ENCODE measurements at places on chromosomes 4 and X.

DNA sequence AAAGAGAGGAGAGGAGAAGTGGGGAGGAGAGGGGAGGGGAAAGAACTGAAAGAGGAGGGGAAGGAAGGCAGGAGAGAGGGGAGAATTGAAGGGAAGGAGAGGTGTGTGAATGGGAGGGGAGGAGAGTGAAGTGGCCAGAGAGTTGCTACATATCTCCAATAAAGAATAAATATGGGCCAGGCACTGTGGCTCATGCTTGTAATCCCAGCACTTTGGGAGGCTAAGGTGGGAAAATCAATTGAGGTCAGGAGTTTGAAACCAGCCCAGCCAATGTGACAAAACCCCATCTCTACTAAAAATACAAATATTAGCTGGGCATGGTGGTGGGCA, 482.4 kb downstream of the NAF1 start:
- DNase-seq = no peak

DNA sequence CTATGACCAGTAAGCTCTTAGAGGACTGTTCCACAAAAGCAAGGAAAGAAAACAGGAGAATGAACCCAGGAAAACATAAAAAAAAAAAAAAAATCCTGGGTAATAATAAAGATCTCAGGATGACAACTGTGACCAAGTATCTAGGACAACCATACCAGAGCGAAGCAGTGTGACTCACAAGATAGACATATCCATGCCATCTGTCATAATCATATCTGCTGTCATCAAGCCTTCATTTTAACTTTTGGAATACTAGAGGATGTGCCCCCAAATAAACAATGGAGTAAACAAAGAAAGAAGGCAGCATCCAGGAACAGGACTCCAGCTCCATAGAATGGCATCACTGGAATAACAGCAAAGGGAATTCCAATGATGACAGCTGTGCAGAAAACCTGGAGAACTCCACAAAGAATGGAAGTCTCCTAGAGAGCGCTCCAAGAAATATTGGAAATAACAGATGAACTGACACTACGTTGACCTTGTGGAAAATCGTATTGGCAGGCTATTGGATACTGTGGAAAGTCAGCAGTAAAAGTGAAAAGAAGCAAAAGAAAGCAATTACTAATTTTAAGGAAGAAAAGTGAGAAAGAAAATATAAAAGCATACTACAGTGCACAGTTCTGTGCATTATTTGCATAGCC, 35.3 kb downstream of the HPGDS start:
- DNase-seq = no peak

DNA sequence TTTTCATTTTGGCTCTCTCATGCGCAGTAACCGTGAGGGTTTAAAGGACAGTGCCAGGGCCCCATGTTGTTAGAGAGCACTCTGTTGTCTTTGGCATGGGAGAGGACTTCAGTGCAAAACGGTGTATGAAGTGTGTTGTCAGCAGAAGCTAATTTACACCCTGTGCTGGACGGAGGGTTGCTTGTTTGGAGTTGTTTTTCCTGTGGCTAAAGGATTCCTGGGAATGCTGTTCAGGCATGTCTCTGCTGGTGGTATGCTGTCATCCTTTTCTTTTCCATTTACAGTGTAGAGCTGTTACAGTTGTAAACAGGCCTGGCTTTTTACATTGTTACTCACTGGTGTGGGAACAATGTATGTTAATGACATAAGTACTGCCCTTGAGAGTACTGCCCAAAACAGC, 206.3 kb downstream of the CBR4 start:
- no peak for DNase-seq

- DNase-seq = no peak
Measured at GRCh38 chrX:150219374-150220185, 143.5 kb upstream of the MAMLD1 start.
